ENCODE measurements at places on chromosomes 3 and 15. TPM values are rescaled to one million over a fixed set of nuclear protein-coding genes. Genes with fewer than 3 reads are reported as not detected.

Gene STIMATE
- total RNA-seq: 7.5 TPM

- no peak for DNase-seq
Measured at GRCh38 chr3:122077293-122078234, 22.4 kb downstream of the CD86 start.

DNA sequence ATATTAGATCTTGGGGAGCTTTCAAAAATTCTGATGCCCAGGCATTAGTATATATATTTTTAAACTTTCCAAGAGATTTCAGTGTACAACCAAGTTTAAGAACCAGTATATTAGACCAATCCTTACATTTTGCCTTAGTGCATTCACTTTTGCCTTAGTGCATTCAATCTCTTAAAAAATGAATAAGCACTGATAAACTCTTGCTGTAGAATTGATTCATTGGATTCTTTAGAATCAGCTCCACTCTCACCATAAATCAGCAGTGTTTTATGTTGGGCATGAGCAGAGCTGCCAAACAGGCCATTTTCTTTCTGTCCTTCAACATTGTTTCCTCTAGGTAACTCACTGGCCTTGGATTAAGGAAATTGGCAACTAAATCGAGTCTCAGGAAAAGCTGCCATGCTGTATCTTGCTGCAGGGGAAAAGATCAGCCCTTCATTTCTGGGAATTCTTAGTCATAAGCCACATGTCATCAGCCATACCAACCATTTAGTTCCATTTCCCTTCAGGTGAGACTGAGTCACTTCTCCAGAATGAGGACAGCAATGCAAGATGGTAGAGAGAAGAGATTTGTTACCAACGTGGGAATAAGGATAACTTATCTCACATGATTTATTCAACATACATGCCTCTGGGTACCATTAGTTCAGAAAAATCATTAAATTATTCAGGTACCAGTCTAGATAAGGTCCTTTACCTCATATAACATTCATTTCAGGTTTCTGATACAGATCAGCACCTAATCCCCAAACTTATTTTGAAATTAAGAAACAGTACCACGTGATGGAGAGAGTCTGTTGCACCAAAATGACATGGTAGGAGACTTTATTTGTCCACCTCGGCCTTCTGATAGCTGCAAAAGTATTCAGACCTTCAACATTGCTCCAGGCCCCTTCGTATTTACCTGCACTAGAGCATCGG is 192.5 kb downstream of the P3H2 start:
- DNase-seq: no peak

DNA sequence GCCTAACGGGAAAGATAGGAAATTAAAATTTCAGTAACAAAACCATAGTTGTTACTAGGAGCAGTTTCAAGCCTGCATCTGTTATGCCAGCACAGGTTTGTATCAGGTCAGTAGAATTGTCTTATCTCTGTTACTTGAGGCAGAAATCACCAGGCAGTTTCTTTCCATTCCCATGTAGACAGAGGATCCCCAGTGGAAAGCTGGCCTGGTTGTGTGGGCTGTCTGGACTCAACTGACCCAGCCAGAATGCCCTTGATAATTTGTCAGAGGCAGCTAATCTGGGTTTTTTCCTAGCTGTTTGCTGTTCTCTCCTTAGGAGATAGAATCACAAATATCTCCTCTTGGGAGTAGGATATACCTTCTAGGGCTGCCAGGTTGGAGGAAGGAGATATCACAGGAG is 1044.7 kb downstream of the IGSF11 start:
- DNase-seq: no peak
